ENCODE measurements at places on chromosomes 7 and 10.

DNA sequence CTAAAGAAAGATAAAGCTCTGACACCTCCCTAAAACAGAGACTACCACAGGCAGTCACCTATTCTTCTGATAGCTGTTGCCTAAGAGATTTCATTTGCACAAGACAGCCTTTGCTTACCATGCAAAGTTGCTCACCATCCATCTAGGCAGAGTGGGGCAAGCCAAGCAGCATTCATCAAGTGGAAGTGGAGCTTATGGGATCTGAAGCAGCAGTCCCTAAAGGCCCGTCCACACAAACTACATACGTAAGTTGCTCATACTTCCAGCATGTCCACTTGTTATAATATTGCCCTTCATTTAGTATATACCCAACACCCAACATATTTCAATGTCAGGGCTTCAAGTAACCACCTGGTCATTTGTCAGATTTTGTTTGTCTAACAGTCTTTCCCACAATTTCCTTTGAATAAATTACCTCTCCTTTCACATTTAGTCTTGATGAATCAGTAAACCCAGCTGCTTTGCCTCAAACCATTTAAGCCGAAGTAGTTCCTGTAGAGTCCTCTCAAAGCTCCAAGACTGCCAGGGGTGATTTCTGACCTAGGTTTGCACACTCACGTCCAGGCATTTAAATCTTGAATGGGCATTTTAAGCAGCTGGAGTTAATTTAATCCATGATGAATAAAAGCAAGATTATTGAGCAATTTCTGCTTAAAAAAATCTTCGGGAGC lies 67.9 kb downstream of the ATAD1 start:
- no peak for DNase-seq

GRCh38 chr7:128855559-128855958 lies 7.1 kb upstream of the ATP6V1F start:
- no peak for DNase-seq

GRCh38 chr7:19665399-19666008 lies 43.3 kb downstream of the POLR1F start:
- no peak for DNase-seq

DNA sequence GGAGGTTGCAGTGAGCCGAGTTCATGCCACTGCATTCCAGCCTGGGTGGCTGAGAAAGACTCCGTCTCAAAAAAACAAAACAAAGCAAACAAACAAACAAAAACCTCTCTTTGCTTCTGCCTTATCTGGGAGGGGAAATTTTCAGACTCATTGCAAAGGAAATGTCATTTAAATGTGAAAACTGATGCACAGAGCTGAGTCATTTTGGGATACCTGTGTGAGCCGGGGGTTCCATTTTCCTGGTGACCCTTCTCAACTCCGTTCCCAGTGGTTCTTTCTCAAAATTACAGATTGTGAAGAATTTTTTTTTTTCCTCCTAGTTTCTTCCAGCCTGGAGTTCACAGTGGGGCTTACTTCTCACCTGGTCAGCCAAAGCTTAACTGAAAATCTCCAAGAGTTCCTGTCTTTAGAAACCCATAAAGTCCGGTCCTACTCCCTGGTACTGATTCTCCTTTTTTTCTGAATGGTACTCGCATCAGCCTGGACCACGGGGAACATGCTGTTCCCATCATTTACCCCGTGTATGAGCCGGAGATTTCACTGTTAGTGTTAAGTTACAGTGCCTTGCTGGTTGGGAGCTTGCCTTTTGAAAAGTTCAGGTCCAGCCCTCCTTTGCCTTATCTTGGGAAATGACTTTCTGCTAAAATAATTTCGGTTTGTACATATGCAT lies 56.9 kb downstream of the RBM20 start:
- no peak for DNase-seq

DNA sequence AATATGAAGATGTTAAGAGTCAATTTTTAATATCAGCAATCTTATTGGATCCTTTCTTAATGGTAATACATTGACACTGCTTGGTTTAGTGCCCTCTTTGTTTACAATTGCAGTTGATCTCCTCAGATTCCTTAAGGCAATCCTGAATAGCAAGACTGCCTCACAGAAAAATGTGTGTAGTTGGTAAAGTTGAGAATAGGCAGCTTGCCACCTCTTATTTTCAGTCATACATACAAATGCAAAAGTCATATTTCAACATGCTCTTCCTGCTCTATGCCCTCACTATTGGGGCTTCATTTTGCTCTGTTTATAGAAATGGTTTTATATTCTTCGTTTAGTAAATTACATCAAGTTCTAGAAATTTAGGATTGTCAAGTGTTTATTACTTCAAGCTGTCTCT lies 661.1 kb upstream of the ANKRD30A start:
- no peak for DNase-seq

- DNase-seq, result no peak
Observed at GRCh38 chr10:33214174-33214573, 120.3 kb downstream of the NRP1 start.

DNA sequence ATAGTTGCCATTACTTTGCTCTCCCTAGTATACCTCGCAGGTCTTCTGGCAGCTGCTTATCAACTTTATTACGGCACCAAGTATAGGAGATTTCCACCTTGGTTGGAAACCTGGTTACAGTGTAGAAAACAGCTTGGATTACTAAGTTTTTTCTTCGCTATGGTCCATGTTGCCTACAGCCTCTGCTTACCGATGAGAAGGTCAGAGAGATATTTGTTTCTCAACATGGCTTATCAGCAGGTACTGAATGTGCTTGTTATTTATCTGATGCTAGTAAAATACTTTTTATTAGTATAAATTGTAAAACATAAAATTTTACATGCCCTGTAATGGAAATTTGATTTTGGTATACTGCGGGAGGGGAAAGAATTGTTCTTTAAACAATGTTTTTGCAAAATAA lies 15.7 kb downstream of the STEAP2 start:
- no peak for DNase-seq

DNA sequence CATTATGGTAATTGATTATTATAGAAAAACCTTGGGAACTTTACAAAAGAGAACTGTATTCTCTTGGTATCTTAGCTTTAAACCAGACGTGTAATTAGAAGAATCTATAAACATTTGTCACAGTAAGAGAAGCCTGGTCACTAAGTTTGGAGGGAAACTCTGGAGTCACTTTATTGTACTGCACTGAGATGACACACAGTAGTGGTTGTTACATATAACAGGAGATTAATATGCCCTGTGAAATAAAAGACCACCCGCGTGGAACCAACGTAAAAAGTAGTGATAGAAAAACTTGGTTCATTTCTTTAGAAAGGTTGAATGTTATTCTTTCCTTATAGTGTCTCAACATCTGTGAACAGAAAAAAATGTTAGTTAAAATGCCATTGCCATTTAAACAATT lies 416.1 kb downstream of the MDFIC start:
- no peak for DNase-seq

DNA sequence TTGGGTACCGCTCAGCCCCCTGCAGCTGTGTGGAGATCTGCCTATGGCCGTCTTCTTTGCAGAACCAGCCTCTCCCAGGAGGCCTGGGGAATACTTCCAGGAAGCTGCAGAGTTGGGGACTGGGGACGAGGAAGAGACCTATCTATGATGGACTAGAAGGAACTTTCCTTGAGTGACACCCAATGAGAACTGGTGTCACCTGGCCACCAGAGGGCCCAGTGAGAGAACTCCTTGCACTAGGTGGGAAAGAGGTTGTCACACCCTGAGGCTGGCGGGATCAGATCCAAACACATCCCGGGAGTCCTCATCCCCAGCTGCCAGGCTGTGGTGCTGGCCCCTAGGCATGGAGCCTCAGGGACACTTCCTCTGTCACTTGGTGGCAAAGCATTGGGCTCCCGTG lies 4.9 kb upstream of the GRID2IP start:
- DNase-seq, result no peak

GRCh38 chr10:121596689-121597503 lies 1.3 kb downstream of the FGFR2 start:
- no peak for DNase-seq

- no peak for DNase-seq
Observed at GRCh38 chr7:112296432-112296831, 89.9 kb downstream of the ZNF277 start.

DNA sequence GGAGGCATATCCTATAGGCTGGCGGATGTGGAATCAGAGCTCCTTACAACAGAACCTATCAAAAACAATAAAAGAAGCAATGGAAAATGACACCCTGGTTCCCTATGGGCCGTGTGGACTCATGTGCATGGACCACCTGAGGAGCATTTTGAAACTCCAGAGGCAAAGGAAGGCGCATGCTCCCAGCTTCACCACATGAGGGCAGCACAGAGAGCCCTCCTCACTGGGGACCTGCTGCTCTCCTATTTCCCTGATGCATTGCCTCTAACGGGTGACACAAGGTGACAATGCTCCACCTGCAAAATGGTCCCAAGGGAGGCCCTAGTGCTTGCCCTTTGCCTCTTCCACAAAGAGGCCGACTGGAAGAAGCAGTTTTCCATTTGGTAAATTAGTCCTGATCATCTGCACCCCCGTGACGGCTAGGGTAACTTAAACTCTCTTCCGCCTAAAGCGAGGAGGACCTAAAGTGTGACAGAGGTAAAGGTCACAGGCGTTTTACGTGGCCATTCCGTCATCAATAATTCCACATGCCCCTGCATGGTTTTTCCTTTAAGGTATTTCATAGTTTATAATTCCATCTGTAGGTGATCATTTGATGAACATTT lies 67.7 kb downstream of the GPAM start:
- DNase-seq, result peak; percentile 4

DNA sequence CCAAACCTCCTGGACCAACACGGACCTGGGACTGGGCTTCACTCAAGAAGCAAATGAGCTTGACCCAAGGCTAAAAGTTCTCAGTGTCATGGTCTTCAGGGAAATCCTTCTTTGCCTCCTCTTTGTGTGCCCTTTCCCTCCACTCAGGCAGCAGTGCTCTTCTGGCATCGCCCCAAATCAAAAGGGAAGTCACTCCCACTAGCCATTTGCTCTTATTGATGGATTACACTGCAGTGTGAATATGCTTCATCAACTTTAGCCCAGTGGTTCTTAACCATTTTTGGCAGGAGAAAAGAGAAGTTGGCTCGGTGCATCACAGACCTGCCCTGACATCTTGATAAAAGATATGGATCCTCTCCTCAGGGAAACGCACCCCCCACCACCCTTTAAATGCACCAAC lies 19.2 kb upstream of the IKZF1 start:
- no peak for DNase-seq

- no peak for DNase-seq
Observed at GRCh38 chr7:95921543-95921942, 149.2 kb downstream of the DYNC1I1 start.

DNA sequence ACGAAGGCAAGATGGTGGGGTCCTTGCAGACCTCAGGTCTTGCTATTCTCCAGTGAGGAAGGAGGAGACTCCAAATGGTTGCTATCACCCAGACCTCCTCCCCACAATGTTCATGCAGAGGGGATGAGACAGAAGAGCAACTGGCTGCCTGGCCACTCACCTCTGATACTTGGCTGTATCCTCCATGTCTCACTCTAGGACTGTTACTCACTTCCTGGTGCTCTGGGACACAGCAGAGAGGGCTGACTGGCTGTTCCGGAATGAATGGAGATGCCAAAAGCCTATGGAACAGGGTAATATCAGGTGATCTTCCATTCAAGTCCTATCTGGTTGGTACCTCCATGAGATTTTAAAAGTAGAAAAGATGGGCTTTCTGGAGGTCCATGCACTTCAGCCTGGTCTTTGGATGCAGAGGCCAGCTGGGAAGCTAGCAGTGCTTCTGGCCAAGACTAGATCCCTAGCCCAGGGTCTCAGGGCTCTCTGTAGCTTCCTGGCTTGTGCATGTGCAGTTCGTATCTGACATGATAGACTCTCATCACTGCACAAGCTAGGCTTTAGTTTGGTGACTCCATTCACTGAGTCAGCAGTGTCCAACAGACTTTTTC lies 27.0 kb upstream of the ABI1 start:
- DNase-seq, result no peak
